ENCODE measurements at places on chromosomes 2 and 18.
A peak's percentile ranks its signal among the peaks of the same experiment; 100 is the strongest.

DNA sequence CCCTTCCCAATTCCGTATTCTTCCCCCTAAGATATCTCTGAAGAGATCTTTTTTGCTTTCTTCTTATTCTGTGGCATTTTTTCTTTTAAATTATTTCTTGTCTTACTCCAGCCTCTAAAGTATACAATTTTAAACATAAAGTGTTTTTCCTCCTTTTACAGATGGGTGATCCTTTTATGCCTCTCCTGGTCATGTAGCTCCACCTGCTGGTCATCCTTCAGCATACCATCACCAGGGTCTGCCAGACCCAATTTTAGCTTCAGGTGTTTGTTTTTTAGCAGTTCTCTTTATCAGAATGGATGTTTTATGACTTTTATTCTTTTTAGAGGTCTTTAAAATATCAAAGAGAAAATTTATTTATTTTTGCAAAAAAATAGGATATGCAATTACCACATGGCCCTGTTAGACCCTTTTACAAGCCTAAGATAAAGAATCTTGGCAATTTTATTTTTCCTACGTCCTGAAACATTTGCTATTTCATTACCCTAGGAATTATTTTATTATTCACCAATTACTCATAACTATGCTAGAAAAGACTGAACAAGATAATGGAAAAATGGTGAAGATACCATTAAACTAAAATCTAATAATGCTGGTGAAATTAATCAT, 55.5 kb downstream of the PIGN start:
- DNase-seq = peak; percentile 52

DNA sequence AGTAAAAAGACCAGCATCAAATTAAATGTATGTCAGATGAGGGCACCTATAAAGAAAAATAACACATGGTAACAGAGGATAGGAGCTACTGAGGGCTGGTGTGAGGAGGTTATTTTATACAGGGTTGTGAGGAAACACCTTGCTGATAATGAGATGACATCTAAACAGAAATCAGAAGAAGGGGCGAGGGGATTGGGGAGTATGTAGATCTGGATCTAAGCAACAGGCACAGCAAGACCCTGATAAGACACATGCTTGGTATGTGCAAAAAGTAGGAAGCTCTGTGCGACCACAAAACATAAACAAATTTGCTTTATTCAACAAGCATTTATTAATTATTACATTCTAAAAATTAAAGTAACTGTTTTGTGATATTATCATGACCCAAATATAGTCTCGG, 295.4 kb downstream of the ZEB2 start:
- DNase-seq = no peak

- no peak for DNase-seq
These were observed 35.2 kb downstream of the RDH14 start for GRCh38 chr2:18525236-18525635.

GRCh38 chr2:96208143-96209010, at the start of gene STARD7:
TSS of gene STARD7 (minus strand) at chr2:96208827. CDS start at chr2:96208434, 393 bp downstream.
- DNase-seq = peak; percentile 98

- no peak for DNase-seq
These were observed 24.1 kb downstream of the RBM43 start for GRCh38 chr2:151237422-151238025.

- DNase-seq = peak; percentile 57
These were observed 95.3 kb downstream of the EVA1A start for GRCh38 chr2:75465317-75465984.

DNA sequence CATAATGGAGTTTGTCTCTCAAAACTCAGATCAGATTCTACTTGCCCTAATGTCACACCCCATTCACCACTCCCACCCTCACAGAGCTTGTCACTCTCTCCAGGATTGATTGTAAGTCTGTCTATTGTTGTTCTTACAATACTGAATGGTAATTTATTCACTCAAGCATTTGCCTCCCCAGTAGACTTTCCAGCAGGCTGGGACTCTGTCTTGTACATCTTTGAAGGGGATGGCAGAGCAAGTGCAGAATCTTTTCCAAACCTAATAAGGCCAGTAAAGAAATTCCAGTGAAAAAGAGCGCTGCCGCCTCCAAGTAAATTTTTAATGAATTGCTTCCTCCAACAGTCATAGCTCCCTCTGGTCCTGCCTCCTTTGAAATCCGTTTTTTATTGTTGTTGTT, 56.9 kb downstream of the RBM43 start:
- no peak for DNase-seq

DNA sequence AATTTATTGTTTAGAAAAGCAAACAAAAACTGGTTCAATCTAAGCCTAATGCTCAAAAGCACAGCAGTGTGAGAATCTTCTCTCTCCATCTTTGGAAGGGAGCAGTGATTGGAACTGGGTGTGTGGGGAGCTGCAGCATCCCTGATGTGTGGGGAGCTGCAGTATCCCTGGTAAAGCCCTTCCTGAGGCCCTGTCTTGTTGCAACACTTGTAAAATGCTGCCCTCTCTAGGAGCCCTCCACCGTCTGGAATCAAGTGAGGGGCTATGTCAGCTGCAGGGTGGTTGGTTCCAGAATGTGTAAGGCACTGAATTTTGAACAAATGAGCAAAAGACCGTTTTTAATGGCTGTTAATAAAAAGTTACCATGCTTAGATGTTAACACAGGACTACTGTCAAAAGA, 147.7 kb upstream of the RAB12 start:
- no peak for DNase-seq

DNA sequence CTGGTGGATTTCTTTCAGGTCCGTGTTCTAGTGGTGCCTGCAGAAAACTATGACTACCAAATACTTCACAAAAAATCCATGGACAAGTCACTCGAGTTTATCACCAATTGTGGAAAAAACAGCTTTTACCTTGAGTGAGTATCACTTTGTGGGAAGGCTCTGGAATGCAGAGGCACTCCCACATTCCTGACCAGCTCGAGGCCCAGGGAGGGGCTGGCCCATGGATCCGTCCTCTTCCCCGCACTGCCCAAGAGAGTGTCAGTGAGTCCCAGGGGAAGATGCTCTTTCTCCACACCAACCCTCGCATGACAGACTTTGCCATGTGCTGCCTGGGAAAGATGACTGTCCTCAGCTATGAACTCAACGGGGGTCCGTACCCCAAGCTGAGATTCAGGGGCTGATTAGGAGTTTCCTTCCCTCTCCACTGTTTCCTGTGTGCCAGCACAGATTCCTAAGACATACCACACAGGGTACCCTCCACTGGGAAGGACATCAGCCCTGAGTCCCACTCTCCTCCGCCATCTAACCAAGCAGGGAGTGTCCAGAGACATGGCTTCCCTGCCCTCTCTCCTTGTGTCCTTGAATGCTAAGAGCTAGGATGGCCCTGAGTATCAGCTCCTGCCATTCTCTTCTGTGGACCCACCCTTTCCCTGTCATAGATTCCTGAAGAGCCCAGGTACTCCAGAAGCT, 155.9 kb downstream of the LAMA3 start:
- DNase-seq = no peak

GRCh38 chr2:191838526-191838925, 8.4 kb downstream of the CAVIN2 start:
- DNase-seq = no peak

DNA sequence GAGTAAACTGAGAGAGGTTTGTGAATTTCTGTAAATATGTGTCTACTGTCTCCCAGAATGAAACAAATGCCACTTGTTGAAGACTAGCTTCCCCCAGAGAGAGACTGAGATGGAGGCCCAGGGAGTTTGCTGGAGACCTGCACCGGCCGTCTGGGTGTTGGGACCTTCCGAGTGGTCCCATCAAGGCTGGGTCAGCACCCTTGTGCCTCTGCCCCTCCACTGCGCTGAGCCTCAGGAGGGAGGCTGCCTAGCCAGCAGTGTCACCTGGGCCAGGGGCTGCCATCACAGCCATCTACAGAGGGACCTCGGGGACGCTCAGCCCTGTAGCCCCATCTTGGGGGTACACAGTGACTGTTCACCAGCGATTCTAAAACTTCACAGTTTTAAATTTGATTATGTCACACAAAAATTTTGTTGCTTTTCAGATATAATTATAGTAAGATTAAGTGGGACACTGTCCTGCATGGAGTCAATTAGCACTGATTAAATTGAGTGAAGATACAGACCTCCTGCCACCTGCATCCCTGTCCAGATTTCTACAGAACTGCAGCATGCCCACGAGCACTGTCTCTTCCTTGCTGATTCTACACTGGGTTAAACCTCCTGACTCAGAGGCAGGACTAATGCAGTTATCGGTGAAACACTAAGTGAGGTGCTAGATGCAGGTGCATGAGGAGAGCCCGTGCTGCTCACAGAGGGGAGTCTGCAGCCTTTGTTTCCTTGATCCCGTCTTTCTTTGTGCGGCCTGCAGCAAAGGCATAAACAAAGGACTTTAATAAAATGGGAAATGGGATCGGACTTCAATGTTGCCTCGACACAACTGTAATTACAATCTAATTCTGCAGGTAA, 50.5 kb downstream of the TMEM18 start:
- DNase-seq = no peak

- no peak for DNase-seq
These were observed 149.5 kb upstream of the ZNF516 start for GRCh38 chr18:76644580-76644979.

DNA sequence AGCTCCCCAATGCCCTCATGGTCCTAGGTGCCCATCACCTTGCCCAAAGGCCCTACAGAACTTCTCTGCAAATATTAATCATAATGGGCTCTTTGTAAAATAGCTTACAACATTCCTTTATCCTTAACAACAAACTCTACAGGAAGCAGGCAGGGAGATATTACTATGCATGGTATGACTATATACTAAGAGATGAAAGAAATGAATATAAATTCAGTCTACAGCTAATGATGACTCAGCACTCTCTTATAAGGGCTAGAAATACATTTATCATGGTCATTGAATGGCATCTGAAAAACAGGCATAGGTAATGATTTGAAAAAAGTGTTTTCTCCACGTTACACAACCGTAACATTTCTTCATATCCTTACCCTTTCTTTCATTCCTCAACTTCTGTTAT, 254.8 kb upstream of the DSEL start:
- DNase-seq = no peak

DNA sequence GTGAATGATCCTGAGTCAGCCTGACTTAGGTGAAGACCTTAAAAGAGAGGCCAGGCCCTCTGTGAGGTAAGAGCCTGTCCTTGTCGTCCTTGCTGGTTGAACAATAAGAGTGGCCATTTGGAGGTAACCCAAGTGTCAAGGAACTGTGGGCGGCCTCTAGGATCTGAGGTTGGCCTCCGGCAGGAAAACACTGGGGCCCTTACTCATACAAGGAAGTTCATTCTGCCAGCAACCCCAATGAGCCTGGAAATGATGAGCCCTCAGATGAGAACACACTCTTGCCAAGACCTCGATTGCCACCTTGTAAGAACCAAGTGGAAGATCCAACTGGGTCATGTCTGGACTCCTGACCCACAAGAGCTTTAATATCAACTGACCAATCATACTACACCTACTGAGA, 95.5 kb upstream of the LRATD1 start:
- DNase-seq = no peak

GRCh38 chr2:222322236-222322635, 23.4 kb upstream of the PAX3 start:
- DNase-seq = no peak

All from ACHN (cell line).